ENCODE measurements at places on chromosomes 1 and 21. TPM values are rescaled to one million over a fixed set of nuclear protein-coding genes. Genes with fewer than 3 reads are reported as not detected.

DNA sequence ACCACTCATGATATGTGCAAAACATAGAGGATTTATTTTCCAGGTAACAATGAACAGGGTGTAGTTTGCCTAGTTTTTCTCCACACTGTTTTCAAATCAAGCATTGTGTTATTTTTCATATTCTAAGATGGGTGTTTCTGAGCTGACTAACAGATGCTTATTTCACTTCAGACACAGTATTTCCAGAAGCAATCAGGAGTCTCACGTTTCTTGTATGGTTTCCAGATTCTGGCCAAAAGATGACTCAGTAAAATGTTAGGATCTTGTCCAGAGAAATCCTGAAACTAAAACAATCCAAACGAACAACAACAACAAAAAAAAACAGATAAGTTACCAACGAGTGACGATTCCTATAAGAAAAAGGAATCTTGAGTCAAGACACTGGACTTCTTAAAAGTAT is 5.3 kb downstream of the UTS2 start:
- no peak for DNase-seq

DNA sequence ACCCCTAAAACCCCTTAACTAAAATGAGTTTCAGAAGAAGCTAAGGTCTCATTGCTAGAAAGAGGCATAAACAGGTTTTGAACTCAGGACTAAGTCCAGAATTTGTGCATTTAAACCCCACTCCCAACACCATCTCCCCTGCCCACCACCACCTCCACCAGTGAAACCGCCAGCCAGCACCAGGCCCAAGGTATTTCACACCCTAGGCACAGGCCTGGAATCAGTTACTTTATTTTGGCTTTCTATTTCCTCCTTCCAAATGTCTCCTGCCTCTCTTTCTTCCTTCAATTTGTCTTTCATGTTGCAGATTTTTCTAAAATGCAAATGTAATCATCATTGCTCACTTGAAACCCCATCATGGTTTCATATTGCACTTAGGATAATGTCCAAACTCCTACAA is 1.9 kb upstream of the IPO13 start:
- no peak for DNase-seq

BROX gene
- 46.6 TPM for total RNA-seq

GFI1 gene
- not detected for total RNA-seq

TCEA3 gene
- 1.7 TPM for total RNA-seq

Data from dermis blood vessel endothelial cell (primary cell).